ENCODE measurements at places on chromosomes 16 and 17. TPM values are rescaled to one million over a fixed set of nuclear protein-coding genes. Genes with fewer than 3 reads are reported as not detected.

KCNH4 gene
- not detected for total RNA-seq

TMED6 gene
- not detected for total RNA-seq

MAZ gene
- 141 TPM for total RNA-seq

IKZF3 gene
- total RNA-seq: 0.52 TPM

ASGR1 gene
- 1.0 TPM for total RNA-seq

TBX6 gene
- total RNA-seq: not detected

GP2 gene
- not detected for total RNA-seq

EFCAB5 gene
- total RNA-seq: 2.6 TPM

MFAP4 gene
- 29.2 TPM for total RNA-seq

TUFM gene
- total RNA-seq: 67.8 TPM

CALB2 gene
- 1.0 TPM for total RNA-seq

PLCG2 gene
- 8.4 TPM for total RNA-seq

LCAT gene
- 4.2 TPM for total RNA-seq
